ENCODE measurements at places on chromosomes 1 and 21. TPM values are rescaled to one million over a fixed set of nuclear protein-coding genes. Genes with fewer than 3 reads are reported as not detected.
A peak's percentile ranks its signal among the peaks of the same experiment; 100 is the strongest.

Gene MECR
- 15.0 TPM for total RNA-seq

Gene CLDN8
- total RNA-seq = 9.6 TPM

DNA sequence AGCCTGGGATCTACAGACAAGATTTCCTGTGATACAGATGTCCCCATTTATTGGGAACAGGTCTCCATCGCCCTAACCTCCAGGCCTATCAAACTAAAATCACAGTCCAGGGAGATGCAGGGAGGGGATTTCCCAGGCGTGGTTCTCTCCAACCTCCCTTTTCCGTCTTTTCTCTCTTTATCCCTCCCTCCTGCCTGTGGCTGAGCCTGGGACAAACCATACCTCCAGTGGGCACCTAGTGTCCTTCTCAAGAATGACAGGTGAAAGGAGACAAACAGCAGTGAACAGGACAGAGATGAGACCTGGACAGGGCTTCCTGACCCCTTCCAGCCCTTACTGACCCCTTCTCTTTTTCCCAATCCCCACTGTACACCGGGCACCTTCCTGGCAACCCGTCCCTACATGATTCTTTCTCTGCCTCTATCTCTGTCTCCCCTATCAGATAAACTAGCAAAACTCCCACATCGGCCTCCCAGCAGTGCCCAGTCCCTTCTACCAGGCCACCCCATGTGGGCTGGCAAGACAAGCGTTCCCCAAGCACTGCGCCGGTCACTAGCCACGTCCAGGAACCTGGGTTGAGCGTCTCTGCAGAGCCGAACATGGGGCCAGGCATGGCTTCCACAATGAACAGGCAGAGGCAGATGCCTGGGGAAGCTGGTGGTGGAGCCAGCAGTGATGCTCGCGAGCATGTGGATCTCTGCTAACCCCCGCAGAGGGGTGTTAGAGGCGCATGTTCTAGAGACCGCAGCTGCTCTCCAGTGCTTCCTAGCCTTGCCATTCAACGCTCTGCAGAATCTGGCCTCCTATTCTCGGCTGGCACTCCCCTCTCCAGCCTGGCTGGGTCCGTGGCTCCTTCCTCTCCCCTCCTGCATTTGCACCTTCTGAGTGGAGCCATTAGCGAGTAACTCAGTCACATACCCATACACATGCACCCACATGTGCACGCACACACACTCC lies 54.7 kb downstream of the ELK4 start:
- DNase-seq = no peak

GRCh38 chr1:46363121-46363520 lies 22.5 kb downstream of the NSUN4 start:
- no peak for DNase-seq

DNA sequence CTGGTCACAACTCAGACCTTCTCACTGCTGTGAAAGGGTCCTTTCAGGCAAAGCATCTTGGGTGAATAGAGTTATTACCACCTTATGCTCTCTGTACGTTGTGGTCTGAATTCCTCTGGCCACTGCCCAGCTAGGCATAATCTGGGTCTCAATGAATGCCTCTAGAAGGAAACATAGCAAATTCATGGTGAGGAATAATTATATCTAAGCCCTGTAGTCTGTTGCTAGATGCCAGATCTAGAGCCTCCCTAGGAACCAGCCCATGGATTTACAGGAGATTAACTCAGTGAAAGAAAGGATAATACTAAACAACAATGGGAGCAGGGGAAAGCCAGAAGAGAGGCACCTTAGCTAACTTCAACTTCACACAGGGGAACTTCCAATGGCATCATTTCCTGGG lies 2.4 kb upstream of the COL11A1 start:
- no peak for DNase-seq

DNA sequence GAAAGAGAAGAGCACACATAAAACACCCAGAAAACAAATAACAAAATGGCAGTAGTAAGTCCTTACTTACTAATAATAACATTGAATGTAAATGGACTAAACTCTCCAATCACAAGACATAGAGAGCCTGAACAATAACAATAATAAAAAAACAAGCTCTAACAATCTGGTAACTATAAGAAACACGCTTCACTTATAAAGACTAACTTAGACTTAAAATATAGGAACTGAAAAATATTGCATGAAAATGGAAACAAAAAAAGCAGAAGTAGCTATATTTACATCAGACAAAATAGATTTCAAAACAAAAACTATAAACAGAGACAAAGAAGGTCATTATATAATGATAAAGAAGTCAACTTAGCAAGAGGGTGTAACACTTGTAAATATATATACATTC lies 83.1 kb upstream of the LYPLAL1 start:
- no peak for DNase-seq

- no peak for DNase-seq
Observed at GRCh38 chr1:218829097-218829496, 344.6 kb upstream of the LYPLAL1 start.

GRCh38 chr1:84724128-84724860 lies 34.0 kb upstream of the SSX2IP start:
- DNase-seq = no peak

GRCh38 chr1:202890392-202890791 lies 1.4 kb upstream of the RABIF start:
- peak; percentile 2 for DNase-seq

Gene ST6GALNAC3
- total RNA-seq = 3.6 TPM

Gene SEC16B
- 9.6 TPM for total RNA-seq

Gene IL20
- total RNA-seq = 0.59 TPM

- no peak for DNase-seq
Observed at GRCh38 chr1:228369608-228370438, 36.8 kb downstream of the TRIM11 start.

DNA sequence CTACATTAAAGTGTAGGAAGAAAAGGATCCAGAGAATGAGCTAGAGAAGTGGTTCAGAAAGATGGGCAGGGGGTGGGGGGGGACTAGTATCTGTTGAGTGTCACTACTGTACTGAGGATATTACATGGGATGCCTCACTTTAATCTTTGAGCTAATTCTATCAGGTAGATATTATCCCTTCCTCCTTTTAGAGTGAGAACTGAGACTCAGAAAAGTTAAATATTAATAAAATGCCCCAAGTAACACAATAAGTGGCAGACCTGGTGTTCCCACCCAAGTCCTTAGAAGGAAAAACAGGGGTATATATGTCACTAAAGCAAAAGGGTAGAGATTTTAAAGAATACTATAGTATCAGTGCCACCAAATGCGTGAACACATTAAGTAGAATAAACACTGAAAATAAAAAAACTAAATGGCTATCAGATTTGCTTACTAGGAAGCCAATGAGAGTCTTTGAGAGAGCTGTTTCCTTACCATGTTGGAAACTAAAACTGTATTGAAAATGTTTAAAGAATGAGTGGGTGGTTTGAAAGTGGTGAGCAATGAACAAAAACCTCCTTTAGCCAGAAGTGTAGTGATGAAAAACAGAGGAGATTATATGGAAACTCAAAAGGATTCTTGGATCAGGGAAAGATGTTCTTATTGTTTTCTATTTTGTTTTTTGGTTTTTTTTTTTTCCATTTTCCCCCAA lies 230.8 kb downstream of the BARHL2 start:
- DNase-seq = no peak

GRCh38 chr1:93783876-93784275 lies 95.1 kb downstream of the DNTTIP2 start:
- DNase-seq = no peak

DNA sequence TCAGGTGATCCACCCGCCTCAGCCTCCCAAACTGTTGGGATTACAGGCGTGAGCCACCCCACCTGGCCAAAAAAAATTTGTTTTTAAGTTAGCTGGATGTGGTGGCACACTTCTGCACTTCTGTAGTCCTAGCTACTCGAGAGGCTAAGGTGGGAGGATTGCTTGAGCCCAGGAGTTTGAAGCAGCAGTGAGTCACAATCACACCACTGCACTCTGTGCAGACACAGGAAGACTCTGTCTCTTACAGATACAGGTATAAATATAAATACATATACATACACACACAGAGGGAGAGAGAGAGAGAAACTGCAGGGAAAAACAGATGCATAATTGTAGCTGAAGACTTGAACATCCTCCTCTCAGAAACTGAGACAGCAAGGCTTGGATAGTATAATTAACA lies 34.8 kb upstream of the EPS15 start:
- DNase-seq = no peak

- no peak for DNase-seq
Observed at GRCh38 chr1:6049419-6049818, 3.7 kb downstream of the KCNAB2 start.

- no peak for DNase-seq
Observed at GRCh38 chr1:38121231-38121680, 74.7 kb upstream of the POU3F1 start.

Gene ADGRB2
- total RNA-seq = 9.4 TPM

DNA sequence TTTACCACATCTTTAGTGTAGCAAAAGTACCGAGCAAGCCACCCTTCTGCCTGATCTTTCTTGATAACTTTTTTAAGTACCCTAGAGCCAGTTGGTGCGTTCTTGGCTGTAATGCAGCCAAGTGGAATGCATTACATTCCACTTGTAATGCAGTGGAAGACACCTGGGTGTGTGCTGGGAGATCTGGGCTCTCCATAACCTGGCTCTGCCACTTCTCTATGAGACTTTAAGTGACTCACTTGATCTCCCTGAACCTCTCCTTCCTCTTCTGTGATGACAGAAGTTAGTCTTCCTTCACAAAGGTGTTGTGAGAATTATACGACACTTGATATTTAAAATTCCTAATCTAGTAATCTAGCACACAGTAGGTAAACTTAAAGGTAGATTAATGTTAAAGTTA lies 35.3 kb upstream of the NFIA start:
- DNase-seq = no peak

DNA sequence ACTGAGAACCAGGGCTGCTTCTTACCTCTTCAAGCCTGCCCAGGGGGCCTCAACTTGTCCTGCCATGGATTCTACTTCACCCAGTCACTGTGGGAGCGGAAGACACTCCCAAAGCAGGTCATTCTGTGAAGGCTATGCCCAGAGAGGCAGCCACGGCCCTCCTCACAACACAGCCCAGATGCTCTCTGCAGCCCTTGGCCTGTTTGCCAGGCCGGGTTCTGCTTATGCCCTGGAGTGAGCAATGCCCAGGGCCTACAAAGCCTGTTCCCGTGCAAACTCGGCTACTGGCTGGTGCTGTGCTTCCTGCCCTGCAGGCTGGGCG lies 33.8 kb upstream of the SLC30A1 start:
- DNase-seq = no peak

- DNase-seq = no peak
Observed at GRCh38 chr1:2154022-2154421, 40.5 kb downstream of the FAAP20 start.

DNA sequence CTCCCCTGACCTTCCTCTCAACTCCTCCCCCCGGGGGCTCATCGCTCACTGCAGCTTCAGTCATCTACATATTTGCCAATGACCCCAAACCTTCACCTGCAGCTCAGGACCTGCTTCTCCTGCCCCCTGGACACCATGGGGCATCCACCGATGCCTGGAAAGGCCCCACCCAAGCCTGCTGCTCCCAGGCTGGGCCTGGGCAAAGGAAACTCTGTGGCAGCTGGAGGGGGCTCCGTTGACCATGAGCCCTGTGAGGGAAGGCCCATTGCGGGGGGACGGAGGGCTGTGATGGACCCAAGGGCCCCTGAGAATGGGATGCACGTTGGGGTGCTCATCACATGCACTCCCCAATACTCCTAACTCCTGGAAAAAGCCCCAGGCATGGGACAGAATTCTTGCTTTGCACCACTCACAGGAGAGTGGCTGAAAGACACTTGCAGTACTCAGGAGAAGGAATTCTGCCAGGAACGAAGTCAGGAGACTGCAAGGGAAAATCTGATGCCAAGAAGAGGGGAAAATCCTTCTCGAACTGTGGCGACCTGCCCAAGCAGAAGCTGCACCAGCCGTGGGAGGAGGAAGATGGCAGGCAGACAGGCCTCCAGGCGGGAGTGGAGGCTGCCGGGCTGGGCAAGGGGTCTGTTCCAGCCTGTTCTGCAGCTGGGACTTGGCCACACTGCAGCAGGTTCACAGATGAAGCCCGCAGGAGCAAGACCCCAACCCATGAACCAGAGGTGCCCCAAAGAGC lies 18.4 kb downstream of the MATN1 start:
- DNase-seq = no peak

- DNase-seq = no peak
Observed at GRCh38 chr21:16455978-16456377, 726.2 kb downstream of the USP25 start.

GRCh38 chr21:15592271-15592860 lies 137.4 kb upstream of the USP25 start:
- peak; percentile 22 for DNase-seq

DNA sequence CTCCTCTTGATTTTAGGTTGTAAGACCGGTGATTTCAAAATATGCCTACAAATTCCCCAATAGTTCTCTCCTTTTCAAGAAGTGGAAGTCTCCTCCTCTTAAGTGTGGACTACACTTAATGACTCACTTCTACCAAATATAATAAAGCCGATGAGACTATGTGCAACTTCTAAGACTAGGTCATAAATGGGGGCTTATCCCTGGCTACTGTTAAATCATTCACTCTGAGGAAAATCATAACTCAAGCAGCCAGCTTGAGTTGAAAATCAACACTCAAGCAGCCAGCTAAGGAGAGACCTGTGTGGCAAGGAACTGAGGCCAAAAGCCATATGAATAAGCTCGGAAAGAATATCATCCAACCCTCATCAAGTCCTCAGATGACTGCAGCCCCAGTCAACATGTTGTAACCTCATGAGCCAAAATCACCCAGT lies 49.6 kb upstream of the PSMG1 start:
- DNase-seq = no peak

- no peak for DNase-seq
Observed at GRCh38 chr21:38472412-38473108, 25.7 kb downstream of the ERG start.

DNA sequence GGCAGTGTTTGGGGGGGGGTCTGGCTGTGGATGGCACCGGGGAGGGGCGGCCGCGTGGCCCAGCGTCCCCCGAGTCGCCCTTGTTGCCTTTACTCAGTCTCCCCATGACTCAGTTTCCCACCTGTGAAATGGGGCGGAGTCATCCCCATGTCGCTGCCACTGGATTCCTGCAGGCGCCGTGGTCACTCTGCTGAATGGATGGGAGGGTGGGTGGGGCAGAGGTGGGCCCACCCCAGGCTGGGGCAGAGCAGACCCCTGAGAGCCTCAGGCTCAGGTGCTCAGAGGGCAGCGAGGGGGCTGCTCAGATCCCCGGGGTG lies 2.0 kb downstream of the COL6A1 start:
- no peak for DNase-seq

DNA sequence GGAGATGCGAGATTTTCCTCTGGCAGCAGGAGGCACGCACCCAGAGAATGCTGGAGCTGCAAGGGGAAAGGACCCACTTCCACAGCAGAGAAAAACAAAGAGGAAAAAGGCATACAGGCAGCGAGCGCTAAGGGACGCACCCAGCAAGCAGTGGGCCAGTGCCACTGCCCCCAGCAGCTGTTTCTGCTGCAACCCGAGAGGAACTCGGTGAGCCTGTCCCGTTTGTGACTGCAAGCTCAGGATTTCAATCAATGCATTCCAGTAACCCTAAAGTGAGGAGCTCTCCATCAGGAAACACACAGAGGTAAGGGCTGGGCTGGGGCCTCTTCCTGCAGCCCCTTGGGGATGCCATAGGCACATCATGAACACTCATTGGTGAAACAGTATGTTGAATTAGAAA lies 58.7 kb downstream of the ACP6 start:
- no peak for DNase-seq

Data from skin of body (tissue), 3 donors.